Stimulated activated CD8-positive, alpha-beta memory T cell treated with anti-CD3 and anti-CD28 coated beads, Interleukin-4, amount 100 ng/mL, for 4 hours (primary cell): ENCODE measurements at places on chromosomes 3 and 15.

DNA sequence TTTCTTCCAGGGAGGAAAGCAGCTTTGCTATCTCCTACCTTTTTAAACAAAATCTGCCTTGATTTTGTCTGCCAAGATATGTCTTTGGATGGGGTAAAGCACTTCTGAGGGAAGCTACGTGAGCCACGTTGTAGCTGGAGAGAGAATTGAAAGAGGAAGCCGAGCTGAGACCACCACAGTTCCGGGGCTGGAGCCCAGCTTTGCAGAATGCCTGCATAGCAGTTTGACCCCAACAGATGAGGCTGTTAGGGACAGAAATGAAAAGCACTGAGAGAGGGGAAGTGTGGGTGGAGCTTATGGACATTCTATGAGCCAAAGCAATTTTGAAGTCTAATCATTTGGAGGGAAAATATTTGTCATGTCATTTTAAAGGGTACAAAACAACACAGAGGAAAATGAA is 45.4 kb downstream of the LIPC start:
- no peak for DNase-seq

DNA sequence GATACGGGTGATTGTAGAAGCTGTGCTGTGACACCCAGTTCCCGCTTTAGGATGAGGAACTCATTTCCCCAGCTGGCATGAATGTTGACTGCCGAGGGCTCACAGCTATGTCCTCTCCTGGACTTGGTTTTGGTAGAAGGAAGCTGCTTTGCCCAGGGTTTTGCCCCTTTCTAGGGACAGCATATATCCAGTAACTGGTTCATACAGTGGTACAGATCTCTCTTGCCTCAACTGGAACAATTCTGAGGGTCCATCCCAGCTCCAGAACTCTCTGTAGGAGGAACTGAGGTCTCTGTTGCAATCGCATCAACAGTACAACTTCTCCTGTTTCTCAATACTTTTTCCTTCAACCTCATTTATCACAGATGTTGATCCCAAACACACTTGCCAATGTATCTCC is 54.5 kb upstream of the FNDC3B start:
- DNase-seq: no peak

DNA sequence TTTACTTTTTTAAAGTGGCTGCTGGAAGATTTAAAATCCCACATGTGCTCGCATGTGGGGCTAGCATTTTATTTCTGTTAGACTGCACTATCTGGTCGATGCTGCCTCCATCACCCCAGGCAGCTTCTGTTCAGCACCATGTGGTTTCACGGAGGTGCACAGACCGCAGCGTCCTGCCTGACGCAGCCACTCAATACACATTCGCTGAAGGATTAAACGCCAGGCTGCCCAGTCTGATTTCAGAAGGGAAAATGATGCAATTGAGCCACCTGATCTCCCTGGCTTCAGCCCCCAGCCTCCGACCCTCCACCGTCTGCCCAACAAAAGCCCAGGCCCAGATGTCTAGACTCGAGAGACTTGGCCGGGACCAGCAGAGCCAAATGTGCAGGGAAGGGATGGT is 84.5 kb downstream of the MEGF11 start:
- DNase-seq: no peak

- DNase-seq: no peak
Measured at GRCh38 chr15:70072479-70072878, 25.2 kb downstream of the TLE3 start.

DNA sequence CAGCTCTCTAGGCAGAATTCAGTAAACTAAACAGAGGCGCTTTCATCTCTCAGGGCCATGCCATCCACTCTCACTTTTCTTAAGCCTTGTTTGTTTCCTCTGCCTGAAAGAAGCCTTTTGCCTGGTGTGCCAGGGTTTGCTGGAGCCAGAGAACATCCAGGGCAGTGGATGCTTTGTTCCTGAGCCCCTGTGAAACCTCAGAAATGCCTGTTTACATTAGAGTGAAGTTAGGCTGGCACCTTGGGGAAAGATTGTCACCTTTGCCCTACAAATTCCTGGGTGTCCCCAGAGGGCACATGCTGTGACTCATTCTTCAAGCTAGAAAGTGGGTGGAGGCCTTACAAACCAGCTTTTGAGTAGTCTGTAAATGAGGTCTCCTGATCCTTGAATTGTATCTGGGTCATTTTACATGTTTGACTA is 10.7 kb upstream of the TRAK1 start:
- DNase-seq: no peak

- DNase-seq: no peak
Measured at GRCh38 chr15:60960517-60960916, 268.6 kb downstream of the RORA start.
